ENCODE measurements at places on chromosomes 4 and X.

DNA sequence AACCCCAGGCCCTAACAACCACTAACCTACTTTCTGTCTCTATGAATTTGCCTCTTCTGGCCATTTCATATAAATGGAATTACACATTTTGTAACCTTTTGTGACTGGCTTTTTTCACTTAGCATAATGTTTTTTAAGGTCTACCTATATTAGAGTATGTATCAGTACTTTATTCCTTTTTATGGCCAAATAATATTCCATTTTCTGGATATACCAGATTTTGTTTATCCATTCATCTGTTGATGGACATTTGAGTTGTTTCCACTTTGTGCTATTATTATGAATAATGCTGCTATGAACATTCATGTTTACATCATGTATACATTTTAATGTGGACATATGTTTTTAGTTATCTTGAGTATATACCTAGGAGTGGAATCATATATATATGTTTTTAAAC, 35.5 kb downstream of the REPS2 start:
- DNase-seq: no peak

GRCh38 chr4:7647186-7647585, 212.5 kb upstream of the PSAPL1 start:
- DNase-seq: no peak

DNA sequence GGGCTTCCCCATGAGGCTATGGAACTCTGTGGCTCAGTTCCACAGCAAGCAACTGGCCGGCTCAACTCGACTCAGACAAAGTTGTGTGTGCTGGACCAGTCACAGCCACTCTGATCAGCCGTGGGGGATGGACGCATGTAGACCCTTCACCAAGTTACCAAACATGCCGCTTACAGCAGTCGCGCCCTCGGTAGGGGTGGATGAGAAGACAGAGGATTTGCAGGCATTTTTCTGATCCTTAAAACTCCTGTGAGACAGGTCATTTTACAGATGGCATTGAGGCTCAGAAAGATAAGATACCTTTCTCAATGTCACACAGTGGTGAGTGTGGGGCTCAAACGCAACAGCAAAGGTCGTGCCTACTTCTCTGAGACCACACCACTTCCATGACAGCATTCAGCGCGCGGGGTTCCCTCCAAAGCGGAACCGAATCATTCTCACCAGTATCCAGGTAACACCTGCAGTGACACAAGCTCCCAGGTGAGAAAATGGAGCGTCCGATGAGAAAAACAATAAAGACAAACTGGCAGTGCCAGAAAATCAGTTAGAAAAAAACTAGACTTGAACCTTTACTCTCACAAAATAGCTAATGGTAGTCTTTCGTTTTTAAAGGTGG, 83.6 kb downstream of the RELL1 start:
- no peak for DNase-seq

- DNase-seq: no peak
These were observed 217.6 kb downstream of the SNCA start for GRCh38 chr4:89619206-89619962.

GRCh38 chr4:26126994-26127393, 193.8 kb upstream of the RBPJ start:
- no peak for DNase-seq

DNA sequence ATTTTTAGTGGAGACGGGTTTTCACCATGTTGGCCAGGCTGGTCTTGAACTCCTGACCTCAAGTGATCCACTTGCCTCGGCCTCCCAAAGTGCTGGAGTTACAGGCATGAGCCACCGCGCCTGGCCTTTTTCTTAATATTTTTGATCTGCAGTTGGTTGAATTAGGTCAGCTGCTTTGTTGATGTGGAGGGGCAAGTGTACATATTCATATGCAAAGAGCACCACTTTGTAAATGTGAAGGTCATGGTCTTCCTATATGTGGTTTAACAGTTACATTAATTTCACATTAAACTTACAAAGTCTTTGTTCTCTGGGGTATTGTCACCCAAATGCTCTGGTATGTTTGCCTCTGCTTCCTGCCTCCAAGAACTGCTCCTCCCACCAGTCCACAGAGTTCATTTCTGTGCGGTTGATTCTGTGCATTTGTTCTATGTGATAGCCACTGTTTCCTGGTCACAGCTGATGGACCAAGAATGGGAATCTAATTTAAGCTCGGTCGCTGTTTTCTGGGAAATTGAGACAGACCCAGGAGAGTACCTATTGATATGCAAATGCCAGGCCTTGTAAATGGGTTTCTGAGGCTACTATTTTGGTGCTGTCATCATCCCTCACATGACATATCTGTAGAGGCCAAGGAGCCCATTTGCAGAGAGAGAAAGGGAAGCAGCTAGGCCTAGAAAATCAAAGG, 26.9 kb upstream of the HPSE start:
- no peak for DNase-seq

DNA sequence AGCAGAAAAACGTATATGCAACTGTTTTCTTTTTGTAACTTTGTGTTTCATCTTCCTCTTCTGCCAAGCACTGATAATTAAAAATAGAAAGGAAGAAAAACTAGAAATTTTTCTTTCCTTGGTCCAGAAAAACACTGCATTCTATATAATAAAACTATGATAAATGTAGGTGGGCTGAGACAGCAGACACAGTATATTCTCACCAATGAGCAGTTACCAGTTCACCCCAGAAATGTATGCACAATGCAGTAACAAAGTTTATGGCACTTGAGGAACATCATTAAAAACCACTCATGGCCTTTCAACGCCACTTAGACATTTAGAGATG, 79.4 kb downstream of the FAT1 start:
- DNase-seq: no peak

DNA sequence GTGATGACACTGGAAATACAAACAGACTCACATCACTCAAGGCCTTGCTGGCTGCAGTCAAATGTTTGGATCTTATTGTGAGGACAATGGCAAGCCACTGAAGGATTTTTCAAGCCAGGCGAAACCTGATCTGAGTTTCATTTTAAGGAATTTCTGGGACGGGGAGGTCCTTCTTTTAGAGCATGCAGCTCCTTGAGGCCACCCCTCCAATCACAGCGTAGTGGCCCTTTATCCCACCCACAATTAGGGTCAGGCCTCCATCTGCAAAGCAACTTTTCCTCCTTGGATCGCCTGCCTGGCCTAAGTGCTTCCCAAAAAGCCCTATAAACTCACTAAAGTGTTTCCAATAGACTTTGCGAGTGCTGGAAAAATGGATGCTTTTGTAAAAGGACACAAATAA, 115.5 kb downstream of the EFHC2 start:
- DNase-seq: no peak

- DNase-seq: peak; percentile 71
These were observed 746 bp downstream of the REST start for GRCh38 chr4:56908206-56909085.

GRCh38 chr4:188139671-188140070, 430 bp downstream of the TRIML1 start:
- DNase-seq: no peak

DNA sequence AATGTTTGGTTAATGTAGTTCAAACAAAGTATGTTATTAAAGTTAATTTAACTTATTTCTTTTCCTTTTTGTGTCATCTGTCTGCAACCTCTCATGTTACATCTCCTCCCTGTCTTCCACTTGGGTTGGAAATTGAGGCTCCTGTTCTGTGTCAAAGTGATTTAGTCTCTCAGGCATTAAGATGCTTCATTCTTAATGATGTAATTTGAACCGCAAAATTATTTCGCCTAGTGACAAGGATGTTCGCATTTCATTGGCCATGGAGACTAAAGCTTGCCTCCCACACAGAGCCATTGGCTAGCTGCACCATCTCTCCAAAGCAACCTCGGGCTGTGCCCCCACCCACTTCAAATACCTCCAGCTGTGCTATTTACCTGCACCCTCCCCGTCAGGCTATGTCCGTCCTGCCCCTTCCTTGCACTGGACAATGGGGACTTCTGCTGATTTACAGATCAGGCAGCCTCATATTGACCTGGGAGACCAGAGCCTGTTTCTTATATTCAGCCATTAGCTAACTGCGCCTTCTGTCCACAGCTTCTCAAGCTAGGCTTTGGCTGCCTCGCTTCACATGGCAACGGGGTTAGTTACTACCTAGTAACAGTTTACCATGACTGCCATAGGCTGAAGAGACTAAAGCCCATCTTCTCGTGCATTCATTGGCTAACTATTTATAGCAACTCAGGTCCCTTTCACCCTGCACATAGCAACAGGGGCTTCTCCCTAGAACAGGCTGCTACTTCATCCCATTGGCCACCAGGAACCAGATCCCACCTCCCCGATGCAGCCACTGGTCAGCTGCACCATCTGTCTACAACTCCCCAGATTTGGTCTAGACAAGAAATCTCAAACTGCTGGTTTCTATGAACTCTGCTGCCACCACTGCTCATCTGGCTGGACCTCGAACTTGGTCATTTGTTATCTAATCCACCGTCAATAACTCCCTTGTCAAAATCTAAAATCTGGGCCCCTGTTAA, 8.6 kb upstream of the ZNF157 start:
- no peak for DNase-seq

GRCh38 chr4:158016511-158016910, 156.3 kb downstream of the GASK1B start:
- DNase-seq: no peak

DNA sequence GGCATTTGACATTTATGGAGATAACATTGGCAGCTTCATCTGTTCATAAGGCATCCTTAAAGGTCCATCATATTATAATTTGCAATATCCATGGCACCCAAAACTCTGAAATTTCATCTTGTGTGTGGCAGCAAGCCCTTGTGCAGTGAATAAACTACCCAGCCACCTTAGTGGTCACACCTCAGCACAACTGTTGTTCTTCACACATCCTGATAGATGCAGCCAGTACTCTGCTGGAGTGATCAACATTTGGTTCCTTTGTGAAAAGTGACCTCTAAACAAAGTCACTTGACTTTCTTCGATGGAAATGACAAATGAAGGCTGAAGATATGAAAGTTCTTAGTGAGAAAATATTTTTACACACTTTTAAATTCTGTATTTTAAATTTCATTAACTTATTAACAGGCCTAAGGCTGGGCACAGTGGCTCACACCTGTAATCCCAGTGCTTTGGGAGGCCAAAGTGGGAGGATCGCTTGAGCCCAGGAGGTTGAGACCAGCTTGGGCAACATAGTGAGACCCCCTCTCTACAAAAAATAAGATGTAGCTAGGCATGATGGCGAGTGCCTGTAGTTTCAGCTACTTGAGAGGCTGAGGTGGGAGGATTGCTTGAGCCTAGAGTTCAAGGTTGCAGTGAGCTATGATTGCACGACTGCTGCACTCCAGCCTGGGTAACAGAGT, 161.4 kb downstream of the SPRY1 start:
- DNase-seq: no peak

DNA sequence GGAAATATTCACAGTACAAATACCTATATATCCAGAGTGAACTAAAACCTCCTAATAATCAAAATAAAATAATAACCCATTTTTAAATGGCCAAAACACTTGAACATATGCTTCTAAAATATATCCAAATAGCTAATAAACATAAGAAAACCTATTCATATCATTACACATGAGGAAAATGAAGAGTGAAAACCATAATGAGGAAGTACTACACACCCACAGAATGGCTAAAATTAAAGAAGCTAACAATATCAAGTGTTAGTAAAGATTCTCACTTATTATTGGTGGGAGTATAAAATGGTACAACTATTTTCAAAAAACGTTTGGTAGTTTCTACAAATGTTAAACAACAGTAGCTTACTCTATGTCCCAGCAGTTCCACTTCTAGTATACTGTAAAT, 92.1 kb downstream of the KLHL13 start:
- no peak for DNase-seq

GRCh38 chr4:53463340-53463739, 85.9 kb downstream of the FIP1L1 start:
- DNase-seq: no peak

DNA sequence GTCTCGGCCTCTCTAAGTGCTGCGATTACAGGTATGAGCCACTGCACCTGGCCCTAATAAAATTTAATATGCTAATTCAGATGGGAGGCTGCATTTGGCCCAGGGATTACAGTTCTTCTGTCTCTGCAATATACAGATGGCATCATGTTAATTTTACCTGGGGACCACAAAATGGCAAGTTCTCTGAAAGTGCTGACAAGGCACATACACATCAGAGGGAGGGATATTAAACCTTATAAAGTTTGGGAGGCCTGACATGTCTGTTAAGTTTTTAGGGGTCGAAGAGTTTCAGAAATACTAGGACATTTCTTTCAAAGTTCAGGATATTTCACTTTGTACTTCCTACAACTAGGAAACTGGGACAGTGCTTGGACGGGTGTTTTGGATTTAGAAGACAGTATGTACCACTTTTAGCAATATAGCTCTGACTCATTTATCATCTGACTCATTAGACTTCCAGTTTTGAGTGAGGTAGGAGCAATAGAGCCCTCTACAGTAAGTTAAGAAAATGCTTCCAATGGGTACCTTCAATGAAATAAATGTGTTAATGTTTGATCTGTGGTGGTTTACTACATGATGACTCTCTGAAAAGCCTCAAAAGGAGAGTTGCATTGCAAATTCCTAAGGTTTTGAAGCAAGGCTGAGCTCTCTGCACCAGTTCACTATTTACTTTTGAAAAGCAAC, 981.0 kb upstream of the HS3ST1 start:
- no peak for DNase-seq

DNA sequence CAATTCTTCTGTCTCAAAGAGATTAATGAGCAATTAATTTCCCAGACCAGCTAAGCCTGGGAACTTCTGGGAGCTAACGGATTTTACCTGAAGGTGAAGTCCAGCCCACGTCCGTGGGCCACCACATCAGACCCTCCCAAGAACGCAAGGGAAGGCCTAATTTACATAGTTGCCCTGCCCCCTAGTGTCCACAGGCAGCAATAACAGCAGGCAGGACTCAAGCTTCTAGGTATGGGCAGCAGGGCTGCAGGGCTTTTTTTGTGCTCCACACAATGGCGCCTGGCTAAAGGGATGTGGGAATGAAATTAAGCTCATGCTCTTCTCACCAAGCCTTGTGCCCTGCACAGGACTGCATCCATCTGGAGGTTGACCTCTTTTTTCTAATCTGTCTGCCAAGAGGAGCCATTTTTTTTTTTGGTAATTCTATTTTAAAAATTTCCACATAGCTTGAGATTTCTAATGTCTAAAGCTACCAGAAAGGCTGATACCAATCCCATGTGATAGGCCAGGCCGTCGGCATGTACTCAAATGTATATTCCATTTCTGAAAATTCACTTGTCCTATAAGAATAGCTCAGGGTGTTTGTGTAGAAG, 111.9 kb upstream of the TMEM164 start:
- no peak for DNase-seq

Measured in activated gamma-delta T cell (primary cell).